Neural crest cell (in vitro differentiated cells): ENCODE measurements at places on chromosomes 7 and 10. TPM values are rescaled to one million over a fixed set of nuclear protein-coding genes. Genes with fewer than 3 reads are reported as not detected.

The STEAP1B gene
- total RNA-seq = 9.5 and 10.8 TPM in 2 replicates

- no peak for DNase-seq
Observed at GRCh38 chr10:101238732-101239105, 9.5 kb upstream of the LBX1 start.

The SPDYE11 gene
- total RNA-seq = not detected in 2 replicates

The IFIT1B gene
- not detected in 2 replicates for total RNA-seq

The SUN3 gene
- total RNA-seq = not detected in 2 replicates

The KLLN gene
- total RNA-seq = 0.98 and 1.1 TPM in 2 replicates

GRCh38 chr10:59106441-59106840, 70.0 kb upstream of the PHYHIPL start:
- DNase-seq = no peak

- no peak for DNase-seq
Observed at GRCh38 chr7:156504687-156505545, 135.7 kb upstream of the RNF32 start.

The HNRNPH3 gene
- 238 and 250 TPM in 2 replicates for total RNA-seq

The OGDHL gene
- 10.1 and 10.6 TPM in 2 replicates for total RNA-seq

GRCh38 chr7:49776994-49777393, 3.6 kb downstream of the VWC2 start:
- peak; percentile 6 for DNase-seq

The MAT1A gene
- 0.11 TPM in 1 of 2 replicates, not detected in the other for total RNA-seq

The PPP1R17 gene
- 1.2 and 1.4 TPM in 2 replicates for total RNA-seq

The WNT2 gene
- total RNA-seq = not detected in 2 replicates
